ENCODE measurements at places on chromosomes 4 and X. TPM values are rescaled to one million over a fixed set of nuclear protein-coding genes. Genes with fewer than 3 reads are reported as not detected.

The SPRY1 gene
- 38.5 TPM for total RNA-seq

GRCh38 chr4:187184508-187184907, 460.9 kb upstream of the FAT1 start:
- no peak for DNase-seq

DNA sequence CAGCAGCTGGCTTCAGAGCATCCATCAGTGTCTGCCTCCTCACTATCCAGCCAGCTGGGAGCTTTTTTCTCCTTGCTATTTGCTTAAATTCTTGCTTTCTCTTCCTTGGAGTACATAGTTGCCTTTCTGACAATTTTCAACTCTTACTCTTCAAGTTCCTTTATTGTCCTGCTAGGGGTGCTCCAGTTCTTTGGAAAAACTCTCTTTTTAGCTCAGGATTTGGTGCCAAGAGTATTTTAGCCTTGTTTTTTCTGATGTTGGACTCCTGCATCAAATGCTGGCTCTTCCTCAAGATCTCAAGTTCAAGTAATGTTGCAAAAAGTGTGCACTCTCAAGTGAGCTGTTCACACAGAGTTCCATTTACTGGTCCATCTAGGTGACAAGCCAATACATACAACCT, 126.4 kb downstream of the KDR start:
- no peak for DNase-seq

DNA sequence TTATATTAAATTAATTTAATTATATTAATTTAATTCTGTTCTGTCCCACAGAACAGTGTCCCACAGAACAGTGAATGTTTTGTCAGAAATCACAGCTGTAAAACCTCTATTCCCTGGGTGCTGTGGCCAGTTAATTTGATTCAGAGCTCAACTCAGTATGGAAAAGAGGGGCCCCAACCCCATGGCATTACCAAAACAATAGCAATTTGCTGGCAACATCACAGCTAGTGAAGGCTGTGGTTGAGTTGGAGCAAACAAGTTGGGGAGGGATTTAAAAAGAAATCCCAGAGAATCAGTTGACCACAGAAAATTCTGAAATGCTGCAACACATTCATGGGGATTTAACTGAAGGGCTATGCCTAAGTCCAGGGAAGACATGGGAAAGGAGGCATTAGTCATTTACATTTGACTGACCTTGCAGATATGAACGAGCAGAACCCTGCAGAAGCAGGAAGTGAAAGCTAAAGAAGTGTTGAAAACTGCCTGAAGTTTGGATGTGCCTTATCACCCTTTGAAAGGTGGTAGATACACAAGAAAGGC, 30.1 kb downstream of the PDHA2 start:
- DNase-seq, result peak; percentile 7

Data from SJCRH30 (cell line).